ENCODE measurements at places on chromosomes 6 and 20.
A peak's percentile ranks its signal among the peaks of the same experiment; 100 is the strongest.

DNA sequence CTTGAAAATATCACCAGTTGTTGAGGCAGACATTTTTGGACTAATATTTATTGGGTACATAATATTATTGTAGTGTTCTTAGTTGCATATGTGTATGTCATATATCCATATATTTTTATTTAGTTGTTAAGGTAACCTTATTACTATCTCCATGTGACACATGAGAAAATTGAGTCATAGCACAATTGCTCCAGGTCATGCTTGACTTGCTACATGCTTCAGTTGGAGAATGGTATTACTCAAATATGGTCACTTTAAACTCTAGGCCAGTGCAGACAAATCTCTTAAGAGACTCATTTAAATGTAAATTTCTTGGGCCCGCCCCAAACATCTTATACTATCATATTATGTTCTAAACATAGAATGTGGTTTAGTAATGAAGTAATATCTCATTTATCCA lies 246.1 kb downstream of the RIMS1 start:
- DNase-seq = no peak

- no peak for DNase-seq
Measured at GRCh38 chr20:32278199-32278643, 770 bp downstream of the KIF3B start.

DNA sequence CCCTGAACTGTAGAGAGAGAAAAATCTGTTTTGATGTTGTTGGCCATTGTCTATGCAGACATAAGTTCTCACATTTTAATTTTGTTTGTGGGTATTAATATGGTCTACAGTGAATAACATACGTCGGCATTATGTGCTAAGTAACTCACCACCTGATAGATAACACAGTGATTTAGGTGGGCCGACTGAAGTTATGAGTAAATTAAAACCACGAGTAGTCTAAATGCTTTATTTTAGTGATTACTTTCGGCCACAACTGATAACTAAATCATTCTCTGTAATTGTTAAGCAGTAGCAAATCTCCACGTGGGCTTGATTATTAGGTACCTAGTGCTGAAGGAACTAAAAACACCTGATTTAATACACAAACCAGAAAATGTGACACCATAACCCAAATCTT lies 1.1 kb downstream of the DOP1A start:
- no peak for DNase-seq

DNA sequence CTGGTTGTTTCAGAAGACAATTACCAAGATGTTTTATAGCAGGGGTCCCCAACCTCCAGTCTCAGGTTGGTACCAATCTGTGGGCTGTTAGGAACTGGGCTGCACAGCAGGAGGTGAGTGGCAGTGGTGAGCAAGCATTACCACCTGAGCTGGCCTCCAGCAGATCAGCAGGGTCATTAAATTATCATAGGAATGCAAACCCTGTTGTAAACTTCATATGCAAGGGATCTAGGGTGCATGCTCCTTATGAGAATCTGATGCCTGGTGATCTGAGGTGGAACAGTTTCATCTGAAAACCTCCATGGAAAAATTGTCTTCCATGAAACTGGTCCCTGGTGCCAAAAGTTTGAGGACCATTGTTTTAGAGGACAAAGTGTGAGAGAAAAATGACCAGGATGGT lies 240.6 kb downstream of the GRM1 start:
- DNase-seq = no peak

DNA sequence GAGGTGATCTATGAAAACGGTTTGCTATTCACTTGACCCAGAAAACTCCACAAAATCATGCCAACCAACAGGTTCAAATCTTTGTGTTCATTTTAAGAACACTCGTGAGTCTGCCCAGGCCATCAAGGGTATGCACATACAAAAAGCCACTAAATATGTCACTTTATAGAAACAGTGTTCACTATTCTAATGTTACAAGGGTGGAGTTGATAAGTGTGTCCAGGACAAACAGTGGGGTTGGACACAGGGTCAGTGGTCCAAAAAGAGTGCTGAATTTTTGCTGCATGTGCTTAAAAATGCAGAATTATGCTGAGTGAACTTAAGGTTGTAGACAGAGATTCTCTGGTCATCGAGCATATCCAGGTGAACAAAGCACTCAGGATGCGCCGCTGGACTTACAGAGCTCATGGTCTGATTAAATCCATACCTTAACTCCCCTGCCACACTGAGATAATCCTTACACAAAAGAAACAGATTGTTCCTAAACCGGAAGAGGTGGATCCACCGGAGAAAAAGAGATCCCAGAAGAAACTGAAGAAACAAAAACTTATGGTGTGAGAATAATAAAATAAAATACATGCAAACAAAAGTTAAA lies 23.5 kb downstream of the KIAA0408 start:
- DNase-seq = no peak

- no peak for DNase-seq
Measured at GRCh38 chr6:33417128-33417902, 592 bp downstream of the CUTA start.

DNA sequence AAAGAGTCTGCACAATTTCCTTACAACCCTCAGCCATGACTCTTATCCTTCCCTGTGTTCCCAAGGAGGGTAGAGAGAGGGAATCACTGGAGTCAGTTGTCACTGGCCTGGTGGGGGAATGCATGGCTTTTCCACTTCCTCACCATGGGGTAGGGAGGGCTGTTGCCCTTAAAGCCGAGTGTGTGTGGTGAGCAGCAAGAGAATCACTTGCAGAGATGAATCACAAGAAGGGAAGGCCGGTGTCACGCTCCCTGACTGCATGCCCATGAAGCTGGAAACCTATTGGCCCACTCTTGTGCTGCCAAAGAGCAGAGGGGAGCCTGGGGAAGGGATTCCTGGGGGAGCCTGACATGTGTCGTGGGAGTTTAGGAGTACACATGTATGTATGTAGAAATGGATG lies 18.1 kb upstream of the BMP6 start:
- DNase-seq = no peak

- DNase-seq = peak; percentile 96
Measured at GRCh38 chr20:10434832-10435812, at the start of gene SLX4IP. SLX4IP (plus strand) TSS chr20:10435305; CDS start chr20:10458205, 22,900 bp downstream.

- DNase-seq = no peak
Measured at GRCh38 chr6:107082045-107082444, 33.3 kb downstream of the BEND3 start.

GRCh38 chr6:97717086-97717485 lies 434.1 kb upstream of the MMS22L start:
- no peak for DNase-seq

- DNase-seq = no peak
Measured at GRCh38 chr20:20585146-20585545, 127.3 kb downstream of the RALGAPA2 start.
